ENCODE measurements at places on chromosomes 2 and 18. TPM values are rescaled to one million over a fixed set of nuclear protein-coding genes. Genes with fewer than 3 reads are reported as not detected.

DNA sequence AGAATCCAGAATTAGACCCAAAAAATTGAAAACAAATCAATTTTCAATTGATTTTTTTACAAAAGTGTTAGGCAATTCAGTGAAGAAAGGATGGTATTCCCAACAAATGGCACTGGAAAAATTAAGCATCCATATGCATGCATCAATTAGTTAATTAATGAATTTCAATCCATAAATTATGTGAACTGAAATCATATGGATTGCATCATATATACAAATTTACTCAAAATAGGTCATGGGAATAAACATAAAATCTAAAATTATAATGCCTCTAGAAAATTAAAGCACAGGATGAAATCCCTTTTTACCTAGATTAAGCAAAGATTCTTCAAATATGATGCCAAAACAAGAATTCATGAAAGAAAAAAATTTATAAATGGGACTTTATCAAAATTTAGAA, 213.9 kb upstream of the KLHL29 start:
- DNase-seq: no peak

DNA sequence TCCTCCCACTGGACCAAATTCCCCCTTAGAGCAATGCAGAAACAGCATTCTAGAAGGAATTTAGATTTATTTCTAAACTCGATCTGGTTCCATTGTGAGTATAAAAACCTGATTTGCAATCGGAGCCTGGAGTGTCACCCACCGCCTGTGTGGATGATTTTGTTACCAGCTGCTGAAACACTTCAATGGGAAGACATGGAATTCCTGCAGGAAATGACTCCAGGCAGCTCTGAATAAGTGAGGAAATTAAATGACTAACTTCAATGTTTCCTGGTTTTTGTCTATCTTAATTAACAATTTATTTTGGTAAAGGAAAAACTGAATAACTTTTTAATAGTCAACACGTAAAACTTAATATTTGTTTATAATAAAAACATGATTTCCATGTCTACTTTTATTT, 19.3 kb downstream of the CTAGE1 start:
- DNase-seq: no peak

DNA sequence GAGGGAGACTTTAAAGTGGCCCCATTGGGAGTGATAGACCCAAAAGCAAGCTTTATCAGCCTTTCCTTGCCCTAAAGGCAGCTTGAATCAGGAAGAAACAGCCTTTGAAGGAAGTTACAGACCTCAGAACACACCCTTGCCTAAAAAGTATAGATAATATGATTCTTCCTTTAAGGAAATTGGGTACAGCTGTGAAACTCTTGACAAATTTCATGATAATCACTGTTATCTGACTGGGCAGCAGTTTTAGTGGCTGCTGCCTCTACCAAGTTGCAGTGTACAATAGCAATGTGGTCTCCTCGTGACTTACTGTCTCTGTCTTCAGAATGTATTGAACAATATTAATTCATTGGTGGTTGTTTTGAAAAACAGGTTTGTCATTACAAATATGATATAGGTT, 16.7 kb downstream of the HOXD1 start:
- no peak for DNase-seq

- no peak for DNase-seq
These were observed 42.8 kb upstream of the ASB18 start for GRCh38 chr2:236306825-236307540.

DNA sequence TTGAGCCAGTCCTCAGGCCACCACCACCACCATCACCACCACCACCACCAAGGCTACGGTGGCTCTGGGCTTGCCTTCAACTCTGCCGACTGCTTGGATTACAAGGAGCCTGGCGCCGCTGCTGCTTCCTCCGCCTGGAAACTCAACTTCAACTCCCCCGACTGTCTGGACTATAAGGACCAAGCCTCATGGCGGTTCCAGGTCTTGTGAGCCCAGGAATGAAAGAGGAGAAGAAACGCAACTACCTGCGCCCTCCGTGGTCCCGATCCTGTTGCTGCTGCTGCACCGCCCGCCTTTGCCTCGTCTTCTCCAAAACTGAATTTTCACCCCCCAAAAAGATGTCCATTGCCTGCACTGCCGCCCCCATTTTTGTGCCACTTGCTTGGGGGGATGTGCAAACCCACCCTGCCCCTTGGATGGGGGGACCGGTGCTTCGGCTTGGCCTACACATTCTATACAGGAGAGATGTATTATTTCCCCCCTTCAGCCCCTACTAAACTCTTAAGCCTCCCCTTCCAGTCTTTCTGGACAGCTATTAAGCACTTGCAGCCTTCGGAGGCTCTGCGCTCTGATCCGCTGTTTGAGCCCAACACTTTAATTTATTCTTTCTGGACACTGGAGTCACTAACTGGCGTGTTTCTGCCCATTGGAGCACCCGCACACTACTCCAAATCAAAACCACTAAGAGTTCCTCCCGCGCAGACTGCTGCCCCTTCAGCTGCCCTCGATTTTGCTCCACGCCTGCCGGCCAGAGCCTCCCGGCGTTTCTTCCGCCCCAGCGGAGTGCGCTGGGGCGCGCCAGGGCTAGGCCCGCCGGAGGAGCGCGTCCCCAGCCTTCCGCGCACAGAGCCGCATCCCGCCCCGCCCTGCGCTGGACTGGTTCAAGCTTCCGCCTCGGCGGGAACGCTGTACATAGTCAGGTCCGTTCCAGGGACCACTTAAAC, 5.7 kb downstream of the OTX1 start:
- peak; percentile 32 for DNase-seq

- DNase-seq: no peak
These were observed 104.2 kb upstream of the SPRED2 start for GRCh38 chr2:65536596-65536995.

GRCh38 chr2:43426305-43427031, 169.4 kb downstream of the THADA start:
- peak; percentile 36 for DNase-seq

DNA sequence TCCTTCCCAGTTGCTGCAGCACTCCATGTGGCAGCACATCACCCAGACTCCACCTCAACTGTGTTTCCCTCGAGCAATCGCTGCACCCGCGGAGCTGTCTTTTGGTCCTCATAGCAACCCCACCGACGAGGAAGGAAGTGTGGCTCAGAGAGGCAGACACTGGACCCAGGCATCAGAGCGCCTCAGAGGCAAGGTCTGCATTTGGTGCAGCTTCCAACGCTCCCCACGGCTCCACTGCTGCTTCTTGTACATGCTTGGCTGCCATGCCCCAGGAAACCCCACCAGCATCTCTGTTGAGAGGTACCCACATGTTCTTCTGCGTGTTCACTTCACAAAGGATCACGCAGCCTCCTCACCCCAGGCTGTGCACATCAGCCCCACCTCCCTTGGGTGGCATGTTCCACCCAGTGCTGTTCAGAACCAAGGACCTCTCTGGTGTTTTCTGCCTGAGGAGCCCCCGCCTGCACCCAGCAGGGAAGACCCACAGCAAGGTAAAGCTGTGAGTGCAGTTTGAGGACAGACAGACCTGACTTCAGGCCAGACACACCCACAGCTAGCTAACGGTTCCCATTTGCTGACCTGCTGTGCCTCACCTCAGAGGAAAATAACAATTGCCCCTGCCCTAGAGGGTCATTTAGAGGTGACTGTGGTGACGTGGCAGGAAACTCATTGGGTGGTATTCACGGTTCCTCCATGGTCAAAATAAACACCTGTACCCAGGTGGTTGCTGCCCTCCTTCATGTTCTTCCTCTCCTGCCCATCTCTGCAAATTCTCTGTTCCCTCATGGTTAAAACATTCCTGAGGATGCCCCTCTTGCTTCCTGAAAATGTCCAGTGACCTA, 326.3 kb upstream of the MYT1L start:
- DNase-seq: no peak

DNA sequence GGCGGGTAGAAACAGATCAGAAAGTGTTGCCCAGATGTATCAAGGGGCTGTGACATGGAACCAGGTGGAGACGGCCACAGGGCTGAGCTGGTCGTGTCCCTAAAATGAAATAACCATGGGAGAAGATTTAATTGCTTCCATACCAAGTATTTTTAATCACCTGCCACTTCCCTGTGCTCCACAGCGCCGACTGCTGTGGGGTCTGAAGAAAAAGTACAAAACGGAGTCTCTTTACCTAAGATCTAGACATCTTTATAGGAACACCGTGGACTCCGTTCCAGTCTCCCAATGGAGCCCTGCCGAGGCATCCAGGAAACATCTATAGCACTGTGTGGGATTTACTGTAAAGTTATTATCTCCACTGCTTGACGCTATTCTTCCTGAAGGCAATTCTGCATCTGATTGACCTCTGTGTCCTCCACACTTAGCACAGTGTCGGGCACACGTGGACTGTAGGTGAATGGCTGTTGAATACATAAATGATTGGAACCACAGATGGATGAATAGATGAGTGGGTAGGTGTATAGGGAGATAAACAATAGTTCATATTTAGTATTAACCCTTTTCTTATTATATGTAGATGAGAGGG, 21.6 kb upstream of the GYPC start:
- no peak for DNase-seq

GRCh38 chr18:7678389-7678788, 111.3 kb downstream of the PTPRM start:
- no peak for DNase-seq

DNA sequence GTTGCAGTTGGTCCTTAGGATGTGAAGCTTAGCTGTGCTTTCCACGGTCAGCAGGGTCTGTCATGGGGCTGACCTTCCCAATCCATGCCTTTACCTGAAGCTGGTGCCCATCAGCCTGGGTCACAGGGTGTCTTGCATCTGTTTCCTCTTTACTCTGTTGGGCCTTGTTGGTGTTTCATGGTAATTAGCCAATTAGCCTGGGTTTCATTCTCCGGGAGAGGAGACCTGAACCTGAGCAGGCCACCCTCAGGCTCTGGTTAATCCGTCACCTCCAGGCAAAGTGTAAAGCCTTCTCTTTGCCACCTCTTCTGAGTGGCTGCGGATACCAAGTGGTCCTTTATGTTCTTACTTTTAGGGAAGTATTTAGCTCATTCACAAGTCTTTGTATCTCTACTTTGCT, 140.1 kb downstream of the GBX2 start:
- no peak for DNase-seq

- no peak for DNase-seq
These were observed 25.6 kb downstream of the PRKRA start for GRCh38 chr2:178425255-178425827.

Gene SATB2
- total RNA-seq: 3.9 TPM

- DNase-seq: no peak
These were observed 25.8 kb upstream of the IGFBP5 start for GRCh38 chr2:216721141-216721540.

Gene NOL4
- 0.34 TPM for total RNA-seq

Gene CCDC85A
- total RNA-seq: 2.1 TPM

Gene INHBB
- total RNA-seq: 1.1 TPM

DNA sequence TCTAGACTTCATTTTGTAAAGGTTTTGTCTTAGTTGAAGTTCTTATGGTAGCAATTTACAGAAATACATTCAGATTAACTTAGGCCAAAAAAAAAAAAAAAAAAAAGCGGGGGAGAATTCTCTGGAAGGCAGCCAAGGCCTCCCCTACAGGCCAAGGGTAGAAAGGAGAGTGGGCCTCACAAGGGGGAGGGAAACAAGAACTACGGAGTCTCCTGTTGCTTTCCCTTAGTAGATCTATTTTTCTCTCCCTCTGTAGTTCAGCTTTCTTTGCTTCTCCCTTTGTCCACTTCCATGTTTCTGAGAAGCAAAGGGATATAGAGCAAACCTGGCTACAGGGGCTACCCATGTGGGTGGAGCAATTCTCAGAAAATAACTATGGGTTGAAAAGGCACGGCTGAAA, 2.4 kb upstream of the STK11IP start:
- DNase-seq: peak; percentile 81

Gene B3GNT7
- 30.3 TPM for total RNA-seq

Gene ARL4C
- 1.7 TPM for total RNA-seq

GRCh38 chr2:226320076-226320948, 479.3 kb downstream of the IRS1 start:
- DNase-seq: no peak

Gene CDH19
- total RNA-seq: 3.5 TPM

Gene LDLRAD4
- 20.7 TPM for total RNA-seq

DNA sequence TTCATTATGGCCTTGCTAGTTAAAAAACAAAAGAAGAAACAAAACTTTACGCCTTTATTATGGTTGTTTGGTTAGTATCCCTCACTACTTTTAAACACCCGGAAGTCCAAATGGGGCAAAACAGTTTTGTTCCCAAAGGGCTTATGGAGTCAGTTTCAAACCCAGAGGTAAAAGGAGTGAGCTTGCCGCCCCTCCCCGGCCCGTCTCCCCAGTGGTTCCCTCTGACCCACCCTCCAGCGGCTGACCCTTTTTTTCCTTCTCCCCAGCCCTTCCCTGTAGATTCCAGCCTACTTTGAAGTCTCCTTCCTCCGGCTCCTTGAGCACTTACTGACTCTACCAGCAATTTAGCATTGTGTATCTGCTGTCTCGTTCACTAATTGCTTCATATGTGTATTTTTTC, 209.2 kb downstream of the ICOS start:
- DNase-seq: no peak

DNA sequence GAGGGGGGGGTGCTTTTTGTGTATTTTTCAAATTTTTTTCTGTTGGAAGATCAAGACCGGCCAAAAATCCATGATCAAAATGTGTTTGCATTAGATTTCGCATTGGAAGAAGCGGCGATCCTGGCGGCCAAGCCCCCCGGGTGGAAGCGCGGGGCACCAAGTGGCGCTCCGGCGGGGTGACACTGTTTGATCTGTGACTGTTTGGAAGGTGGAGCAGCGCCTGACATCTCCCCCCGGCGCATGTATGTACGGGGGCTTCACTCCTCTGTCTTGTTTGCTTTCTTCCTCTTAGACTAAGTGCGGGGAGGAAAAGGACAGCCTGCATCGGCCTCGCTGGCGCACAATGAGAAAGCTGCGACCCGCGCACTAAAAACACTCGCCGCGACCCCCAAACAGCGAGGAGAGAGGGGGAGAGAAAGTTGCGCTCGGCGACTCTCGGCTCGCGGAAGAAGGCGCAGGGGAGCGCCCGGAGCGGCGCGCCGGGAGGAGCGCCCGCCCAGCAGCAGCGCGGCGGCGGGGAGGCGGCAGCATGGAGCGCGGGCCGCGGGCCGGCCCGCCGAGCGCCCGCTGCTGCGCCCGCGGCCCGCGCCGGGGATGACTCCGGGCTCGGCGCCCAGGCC, 515 bp downstream of the TSHZ1 start:
- no peak for DNase-seq

GRCh38 chr2:73700661-73701447, 36.3 kb downstream of the TPRKB start:
- DNase-seq: no peak

DNA sequence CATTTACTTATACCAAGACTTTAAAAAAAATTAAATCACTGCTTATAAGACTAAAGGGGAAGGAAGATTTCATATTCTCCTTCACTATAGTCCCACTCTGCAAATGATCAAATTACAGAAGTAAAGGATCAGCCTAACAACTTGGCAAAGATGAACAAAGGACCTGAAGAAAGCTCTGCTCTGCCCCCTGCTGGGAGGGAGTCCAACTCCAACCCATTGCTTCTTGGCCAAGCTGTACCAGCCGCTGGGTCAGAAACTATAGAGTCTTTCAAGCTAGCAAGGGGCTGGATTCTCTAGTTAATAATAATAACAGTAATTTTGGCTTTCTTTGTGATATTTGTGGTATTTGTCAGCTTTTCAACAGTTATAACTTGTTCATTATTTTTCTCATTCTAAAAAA, 927.0 kb upstream of the CRIM1 start:
- no peak for DNase-seq

Gene SDC1
- total RNA-seq: 3.0 TPM

Data from ovary (tissue), 10 donors.